Brain (organoid and tissue), 16 donors: ENCODE measurements at places on chromosomes 3 and 15.

- DNase-seq: peak; percentile 51
Measured at GRCh38 chr3:50165910-50166538, 10.9 kb downstream of the SEMA3F start.

GRCh38 chr3:134373271-134374104 is 759 bp downstream of the AMOTL2 start:
- peak; percentile 96 for DNase-seq

DNA sequence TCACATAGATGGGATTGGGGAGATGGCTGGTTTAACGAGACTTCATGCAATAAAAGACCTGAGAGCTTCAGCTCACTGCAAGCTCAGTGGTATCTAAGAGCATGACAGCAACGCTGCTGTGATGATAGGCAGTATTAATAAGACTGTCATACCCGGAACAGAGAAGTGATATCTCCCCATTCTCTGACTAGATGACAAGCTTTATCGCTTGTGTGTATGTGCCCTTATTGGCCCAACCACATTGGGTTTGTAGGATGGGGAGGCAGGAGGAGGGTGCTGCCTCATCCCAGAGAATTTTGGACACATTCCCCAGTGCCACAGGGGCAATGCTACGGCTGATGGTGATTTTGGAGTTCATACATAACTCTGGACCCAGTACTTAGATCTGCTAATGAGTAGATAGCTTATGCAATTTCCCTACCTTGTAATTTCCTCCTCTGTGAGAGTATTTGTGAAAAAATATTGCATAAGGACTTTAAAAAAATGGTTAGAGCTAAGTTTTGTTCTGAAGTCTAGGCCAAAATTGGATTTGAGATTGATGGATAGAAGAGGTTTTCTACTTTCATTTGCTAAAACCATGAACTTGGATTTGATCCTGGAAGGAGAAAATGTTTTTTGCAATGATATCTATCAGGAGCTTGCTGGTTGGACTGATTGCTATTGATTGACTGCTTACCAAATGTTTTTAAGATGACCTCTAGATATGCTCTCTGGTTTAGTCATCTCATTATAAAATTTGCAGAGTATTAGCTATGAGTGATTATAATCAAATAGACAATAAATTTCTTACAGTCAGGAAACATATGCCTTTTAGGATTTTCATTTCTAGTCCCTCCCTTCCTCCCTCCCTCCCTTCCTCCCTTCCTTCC is 14.0 kb upstream of the TMEM212 start:
- no peak for DNase-seq

GRCh38 chr3:184154885-184155643 is at the start of gene DVL3:
DVL3 (plus strand) TSS chr3:184155377; CDS start chr3:184155636, 259 bp downstream.
- DNase-seq: peak; percentile 79

- no peak for DNase-seq
Measured at GRCh38 chr3:50214824-50215223, 9.8 kb downstream of the SLC38A3 start.

DNA sequence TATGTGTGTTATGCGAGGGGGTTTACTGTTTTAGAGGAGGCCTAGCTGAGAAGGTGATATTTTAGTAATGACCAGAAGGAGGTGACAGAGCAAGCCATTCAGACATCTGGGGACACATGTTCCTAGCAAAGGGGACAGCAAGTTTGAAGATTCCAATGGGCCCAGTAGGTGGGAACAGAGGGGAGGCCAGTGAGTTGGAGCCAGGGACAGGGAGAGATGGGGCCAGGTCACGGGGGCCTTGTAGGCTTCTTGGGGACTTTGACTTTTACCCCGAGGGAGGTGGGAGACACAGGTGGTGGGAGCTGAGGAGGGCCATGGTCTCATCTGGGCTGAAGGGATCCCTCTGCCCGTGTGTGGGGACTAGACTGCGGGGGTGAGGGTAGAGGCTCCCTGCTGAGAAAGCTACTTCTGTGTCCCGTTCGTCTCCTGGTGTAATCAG is 72.5 kb downstream of the MGLL start:
- DNase-seq: no peak

DNA sequence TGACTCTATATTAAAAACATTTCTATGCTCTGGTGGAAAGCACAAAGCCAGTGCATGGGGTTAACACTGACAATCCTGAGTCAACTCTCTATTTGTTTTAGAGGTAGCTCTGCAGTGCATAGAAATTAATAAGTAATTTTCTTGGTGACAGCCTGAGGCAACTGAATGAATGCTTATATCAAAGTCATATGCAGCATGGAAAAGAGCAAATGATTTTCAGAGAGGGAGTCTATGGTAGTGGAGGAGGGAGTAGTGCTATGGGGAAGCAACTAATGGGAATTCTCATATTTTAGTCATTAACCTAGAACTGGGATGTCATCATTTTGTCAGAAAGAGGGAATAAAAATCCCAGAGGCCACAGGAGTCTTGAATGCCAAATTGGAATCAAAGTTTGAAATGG is 99.1 kb downstream of the CLSTN2 start:
- DNase-seq: peak; percentile 86

GRCh38 chr3:8755097-8755496 is 14.3 kb downstream of the OXTR start:
- no peak for DNase-seq

DNA sequence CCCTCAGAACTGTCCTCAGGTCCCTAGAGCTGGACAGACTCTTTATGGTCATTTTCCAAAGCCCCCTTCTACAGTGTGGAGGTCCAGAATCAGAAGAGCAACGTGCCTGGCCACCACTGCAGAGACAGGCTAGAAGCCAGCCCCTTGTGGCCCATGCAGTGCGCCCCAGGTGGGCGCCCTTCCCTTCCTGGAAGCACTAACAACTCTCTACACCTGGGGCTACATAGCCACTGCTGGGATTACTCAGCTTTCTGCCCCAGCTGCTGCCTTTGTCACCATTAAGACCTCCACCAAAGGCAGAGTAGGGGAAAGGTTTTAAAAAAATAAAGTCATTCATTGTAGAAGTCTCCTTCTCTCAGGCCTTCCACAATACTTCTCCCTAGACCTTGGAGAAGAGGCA is 2.3 kb downstream of the RASGRP1 start:
- DNase-seq: no peak

- DNase-seq: no peak
Measured at GRCh38 chr3:125316949-125317348, 58.2 kb downstream of the ZNF148 start.

DNA sequence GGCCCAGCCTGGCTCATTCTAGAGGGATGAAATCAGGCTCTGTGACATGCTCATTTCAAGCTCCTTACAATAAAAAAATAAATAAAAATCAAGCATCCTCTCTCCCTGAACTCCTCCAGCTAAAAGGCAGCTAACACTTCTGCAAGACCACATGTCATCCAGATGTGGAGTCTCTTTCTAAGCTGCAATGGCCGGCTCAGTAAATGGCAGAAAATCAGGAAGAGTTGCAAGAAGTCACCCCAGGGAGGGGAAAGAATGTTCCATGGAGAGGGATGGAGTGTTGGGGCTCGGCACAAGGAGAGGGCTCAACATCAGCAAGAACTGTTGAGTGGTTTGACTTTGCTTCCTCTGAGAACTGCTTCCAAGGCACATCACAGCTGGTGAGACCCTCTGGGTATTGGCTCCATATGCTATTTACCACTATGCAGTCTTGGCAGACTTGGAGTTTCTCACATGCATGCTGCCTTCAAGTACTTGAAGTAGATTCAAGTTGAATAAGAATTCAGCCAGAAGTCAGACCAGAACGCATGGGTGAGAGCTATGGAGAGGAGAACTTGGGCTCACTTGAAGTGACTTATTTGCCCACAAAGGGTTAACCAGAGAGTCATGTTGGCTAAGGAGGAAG is 689.0 kb downstream of the NTRK3 start:
- no peak for DNase-seq

DNA sequence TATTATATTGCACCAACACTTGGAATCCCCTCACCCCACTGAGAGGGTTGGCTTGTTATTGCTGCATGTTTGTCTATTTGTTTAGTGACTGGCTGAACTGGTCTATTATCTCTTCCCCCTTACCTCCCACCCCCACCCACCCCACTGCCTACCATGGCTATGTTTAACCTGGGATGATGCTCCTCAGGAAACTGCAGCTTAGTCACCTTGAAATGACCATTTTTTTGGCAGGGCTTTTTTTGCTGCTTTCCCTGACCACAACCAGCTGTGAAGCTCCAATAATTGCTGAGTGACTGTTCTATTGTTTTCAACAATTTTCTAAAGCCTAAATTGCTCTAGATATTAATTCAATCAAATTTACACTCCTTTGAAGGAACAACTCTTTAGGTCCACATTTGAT is 137.9 kb upstream of the CADM2 start:
- DNase-seq: no peak
